Neural crest cell (in vitro differentiated cells): ENCODE measurements at places on chromosomes 3 and 15.
A peak's percentile ranks its signal among the peaks of the same experiment; 100 is the strongest.

DNA sequence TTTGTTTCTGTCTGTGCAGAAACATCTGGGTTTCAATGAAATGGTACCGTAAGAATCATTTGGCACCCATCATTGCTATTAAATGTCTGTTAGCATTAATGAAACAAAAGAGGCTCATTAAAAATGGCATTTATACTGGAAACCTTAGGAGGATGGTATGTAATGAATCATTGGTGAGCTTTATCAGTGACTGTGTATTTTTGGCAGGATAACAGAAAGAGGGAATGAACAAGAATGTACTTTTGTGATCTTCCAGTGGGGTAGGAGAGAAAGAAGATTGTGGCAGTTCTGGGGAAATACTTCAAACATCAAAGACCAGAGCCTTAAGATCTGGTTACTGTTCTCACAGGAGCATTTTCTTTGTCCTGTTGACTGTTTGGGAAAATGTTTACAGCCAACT is 4.7 kb upstream of the DCBLD2 start:
- DNase-seq, result no peak

- DNase-seq, result no peak
These were observed 48.9 kb upstream of the NAALADL2 start for GRCh38 chr3:174810254-174810653.

DNA sequence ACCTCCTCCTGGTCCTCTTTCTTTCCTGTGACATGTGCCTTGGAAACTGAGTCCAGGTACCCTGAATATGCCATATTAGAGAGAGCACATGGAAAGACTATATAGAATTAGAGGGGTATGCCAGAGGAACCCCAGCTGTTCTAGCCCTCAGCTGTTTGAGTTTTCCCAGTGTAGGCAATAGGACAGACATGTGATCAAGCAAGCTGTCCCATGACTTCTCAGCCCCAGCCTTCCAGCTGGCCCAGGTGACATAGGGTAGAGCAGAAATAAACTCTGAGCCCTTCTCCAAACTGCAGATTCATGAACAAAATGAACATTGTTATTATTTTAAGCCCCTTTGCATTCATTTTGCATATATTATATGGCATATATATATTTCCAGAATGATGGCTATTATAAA is 118.7 kb downstream of the PPM1L start:
- no peak for DNase-seq

- no peak for DNase-seq
These were observed 48.4 kb downstream of the TMEM45A start for GRCh38 chr3:100540791-100541334.

DNA sequence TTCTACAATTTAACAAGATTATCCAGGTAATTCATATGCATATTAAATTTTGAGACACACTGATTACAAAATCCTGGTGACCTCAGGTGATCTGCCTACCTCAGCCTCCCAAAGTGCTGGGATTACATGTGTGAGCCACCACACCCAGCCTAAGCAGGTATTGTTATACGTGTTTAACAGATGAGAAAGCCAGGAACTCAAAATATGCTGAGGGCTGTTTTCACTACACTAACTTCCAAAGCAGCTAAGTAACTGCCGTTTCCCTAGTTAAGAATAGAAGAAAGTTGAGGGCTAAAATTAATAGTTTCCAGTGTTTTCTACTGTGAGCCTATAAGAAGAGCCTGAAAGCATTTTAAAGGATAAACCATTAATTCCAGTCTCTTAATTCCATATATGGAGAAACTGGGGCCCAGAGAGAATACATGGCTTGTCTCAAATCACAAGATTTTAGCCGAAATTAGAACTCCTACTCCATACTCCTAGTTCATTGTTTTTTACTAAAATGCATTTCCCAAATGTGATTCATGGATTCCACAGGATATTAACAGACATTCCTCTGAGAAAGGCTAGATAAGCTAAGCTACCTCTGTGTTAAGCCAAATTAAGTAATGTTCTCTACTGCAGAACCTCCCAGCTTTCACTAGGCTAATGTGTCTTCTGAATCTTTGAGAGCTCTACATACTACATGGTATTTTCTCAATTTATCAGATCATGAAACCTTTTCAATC is 17.0 kb upstream of the AVEN start:
- no peak for DNase-seq

DNA sequence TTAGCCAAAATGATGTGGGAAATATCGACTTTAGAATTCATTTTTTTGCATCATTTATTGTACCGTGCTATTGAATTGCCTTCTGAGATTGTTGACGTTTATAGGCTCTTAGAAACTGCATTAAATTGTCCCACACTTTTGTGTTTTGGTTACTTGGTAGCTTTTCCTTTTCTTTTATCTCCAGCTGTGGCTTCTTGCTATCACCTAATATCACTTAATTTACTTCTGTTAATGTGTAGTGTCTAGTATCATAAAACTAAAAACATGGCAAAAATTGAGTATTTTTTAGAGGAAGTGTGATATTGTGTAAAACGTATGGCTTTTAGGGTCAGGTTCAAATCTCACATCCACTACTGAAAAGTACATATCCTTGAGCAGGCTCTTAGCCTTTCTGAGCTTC is 11.2 kb downstream of the TMOD3 start:
- DNase-seq, result no peak

DNA sequence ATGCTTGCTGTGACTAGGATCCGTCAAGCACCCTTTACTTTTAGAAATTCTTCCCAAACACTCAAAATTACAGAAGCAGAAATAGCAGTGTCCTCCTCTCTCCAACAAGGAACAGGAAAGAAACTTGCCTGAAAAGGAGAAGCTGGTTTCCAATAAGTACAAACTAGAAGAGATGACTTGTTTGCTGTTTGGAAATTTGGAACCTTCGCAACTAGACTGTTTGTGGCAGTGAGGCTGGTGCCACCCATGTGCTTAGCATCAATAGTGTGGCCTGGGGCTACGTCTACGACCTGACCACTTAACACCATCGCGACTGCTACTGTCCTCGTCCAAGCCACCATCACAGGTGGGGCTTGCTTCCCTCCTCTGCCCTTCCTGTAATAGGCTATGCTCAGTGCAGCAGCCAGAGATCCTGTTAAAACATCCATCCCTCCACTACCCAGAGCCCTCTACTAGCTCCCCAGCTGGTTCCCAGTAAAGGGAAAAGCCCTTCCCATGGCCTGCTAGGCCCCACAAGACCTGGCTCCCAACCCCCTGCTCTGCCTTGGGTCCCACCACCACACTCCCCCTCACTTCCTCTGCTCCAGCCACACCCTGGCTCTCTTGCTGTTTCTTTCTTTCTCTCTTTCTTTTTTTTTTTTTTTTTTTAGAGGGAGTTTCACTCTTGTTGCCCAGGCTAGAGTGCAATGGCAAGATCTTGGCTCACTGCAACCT is 52.6 kb upstream of the CCR2 start:
- no peak for DNase-seq

GRCh38 chr3:48826451-48826850 is 21.2 kb downstream of the PRKAR2A start:
- no peak for DNase-seq

DNA sequence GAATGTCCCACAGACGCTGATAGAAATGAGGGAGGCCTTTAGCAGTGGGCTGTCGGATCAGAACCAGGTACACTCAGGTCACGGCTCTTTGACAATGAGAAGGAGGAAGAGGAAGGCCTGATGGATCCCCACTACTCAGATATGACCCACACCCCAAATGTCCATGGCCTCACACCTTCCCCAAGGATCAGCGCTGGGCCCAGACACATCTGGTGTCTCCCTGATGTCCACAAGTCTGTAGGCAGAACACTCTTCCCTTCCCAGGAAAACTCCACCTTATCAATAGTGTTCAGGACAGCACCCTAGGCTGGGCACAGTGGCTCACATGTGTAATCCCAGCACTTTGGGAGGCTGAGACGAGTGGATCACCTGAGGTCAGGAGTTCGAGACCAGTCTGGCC is 33.3 kb upstream of the SFMBT1 start:
- no peak for DNase-seq

- DNase-seq, result peak; percentile 36
These were observed 353.3 kb upstream of the SUCLG2 start for GRCh38 chr3:68007621-68008226.

DNA sequence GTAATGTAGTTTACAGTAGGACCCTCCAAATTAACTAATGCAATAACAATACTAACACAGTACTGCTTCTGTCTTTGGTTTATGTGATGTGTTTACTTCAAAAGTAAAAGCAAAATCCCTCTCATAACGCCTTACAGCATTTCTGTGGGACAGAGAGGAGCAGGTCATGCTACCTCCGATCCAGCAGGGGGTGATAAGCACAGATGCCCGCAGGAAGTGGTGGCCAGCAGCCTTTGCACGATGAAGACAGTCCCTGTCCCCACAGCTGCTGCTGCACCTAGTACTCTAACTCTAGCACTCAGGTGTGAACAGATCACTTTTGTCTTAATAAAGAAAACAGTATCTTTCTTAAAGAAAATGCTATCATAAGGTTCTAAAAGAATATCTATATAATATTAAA is 38.3 kb downstream of the ANO10 start:
- DNase-seq, result no peak

- no peak for DNase-seq
These were observed 16.2 kb downstream of the MB21D2 start for GRCh38 chr3:192901435-192901834.

- DNase-seq, result no peak
These were observed 32.2 kb upstream of the ACP3 start for GRCh38 chr3:132284781-132285619.

- no peak for DNase-seq
These were observed 136.3 kb downstream of the THSD4 start for GRCh38 chr15:71251584-71252043.

- peak; percentile 68 for DNase-seq
These were observed 92.7 kb upstream of the OCA2 start for GRCh38 chr15:28191832-28192231.

DNA sequence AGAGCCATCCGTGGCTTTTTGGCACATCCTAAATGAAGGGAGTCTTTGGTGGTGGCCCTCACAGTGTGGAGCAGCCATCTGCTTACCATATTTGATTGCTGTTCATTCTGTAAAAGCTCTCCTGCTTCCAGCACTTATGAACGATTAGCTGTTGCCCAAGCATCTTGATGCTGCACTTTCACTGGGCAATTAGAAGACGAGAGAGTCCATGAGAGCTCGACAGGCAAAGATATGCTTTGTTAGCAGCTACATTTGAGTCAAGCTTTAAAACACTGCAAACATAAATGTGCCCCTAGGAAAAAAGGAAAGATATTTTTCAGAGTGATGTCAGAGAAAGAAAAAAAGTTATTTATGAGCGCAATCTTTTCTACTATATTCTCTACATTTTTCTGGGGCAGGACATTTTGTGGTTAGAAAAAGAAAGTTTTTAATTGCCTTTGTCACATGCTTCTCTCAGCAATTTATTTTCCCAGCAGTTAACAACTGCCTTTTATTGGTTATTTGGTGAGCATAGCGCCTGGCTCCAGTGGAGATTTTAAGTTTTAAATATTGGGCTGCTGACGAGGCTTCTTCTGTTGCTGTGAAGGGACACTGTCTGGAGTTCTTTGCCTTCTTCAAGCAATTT is 468.4 kb downstream of the C3orf38 start:
- DNase-seq, result no peak

- DNase-seq, result no peak
These were observed 65.4 kb downstream of the IQCH start for GRCh38 chr15:67319961-67320360.

GRCh38 chr15:38070778-38071177 is 136.3 kb downstream of the TMCO5A start:
- DNase-seq, result no peak
